Heart left ventricle (tissue), 16 donors: ENCODE measurements at places on chromosomes 3 and 15. TPM values are rescaled to one million over a fixed set of nuclear protein-coding genes. Genes with fewer than 3 reads are reported as not detected.

Gene MUC13
- total RNA-seq: not detected

GRCh38 chr3:113535898-113536297 lies 3.5 kb downstream of the SIDT1 start:
- no peak for DNase-seq

Gene ALS2CL
- total RNA-seq: 25.4 TPM

Gene NOX5
- not detected for total RNA-seq

DNA sequence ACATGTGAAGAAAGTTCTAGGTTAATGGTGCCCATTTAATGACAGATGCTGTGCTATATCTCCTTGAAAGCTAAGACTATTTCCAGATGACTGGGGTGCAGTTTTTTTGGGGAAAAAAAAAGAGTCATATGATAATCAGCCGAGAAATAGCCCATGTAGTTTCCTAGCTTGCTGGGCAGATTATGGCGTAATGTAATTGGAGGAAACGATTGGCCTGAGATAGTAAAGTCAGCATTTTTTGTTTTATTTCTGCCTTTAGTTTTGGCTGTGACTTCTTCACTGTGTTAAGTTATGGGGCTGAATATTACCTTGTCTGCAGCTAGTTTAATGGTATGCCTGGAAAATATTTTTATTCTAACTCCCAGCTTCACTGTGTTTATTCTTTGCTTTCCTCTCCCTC lies 24.0 kb downstream of the PDHB start:
- DNase-seq: no peak

DNA sequence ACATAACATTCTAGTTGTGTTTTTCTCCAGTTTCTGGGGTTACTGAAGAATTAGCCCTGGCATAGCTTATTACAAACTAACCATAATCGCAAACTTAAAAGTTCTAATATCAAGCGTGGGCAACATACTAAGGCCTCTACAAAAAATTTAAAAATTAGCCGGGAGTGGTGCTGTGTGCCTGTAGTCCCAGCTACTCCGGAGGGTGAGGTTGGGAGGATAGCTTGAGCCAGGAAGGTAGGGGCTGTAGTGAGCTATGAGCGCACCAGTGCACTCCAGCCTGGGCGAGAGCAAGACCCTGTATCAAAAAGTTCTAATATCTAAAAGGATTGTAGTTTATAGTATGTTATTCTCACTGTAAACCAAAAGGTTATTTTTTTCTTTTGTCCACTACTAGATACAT lies 1.1 kb downstream of the OIP5 start:
- no peak for DNase-seq

DNA sequence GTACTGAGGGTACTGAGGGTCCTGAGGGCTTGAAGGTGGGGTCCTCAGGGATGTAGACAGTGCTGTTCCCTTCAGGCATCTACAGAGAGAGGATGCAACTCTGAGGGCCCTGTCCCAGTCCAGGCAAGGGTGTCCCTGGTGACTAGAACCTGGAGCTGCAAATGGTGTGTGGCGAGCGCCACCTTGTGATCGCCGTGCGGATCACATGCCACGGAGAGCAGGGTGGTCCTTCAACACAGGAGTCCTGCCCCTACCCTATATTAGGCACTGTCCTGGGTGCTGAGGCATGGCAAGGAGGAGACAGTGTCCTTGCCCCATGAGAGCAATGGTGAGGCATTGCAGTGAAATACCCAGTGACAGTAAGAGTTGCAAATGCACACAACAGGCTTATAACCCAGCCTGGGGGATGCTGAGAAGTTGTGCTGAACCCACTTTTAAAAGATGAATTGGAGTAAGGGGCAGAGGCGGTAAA lies 23.6 kb downstream of the RHCG start:
- no peak for DNase-seq

DNA sequence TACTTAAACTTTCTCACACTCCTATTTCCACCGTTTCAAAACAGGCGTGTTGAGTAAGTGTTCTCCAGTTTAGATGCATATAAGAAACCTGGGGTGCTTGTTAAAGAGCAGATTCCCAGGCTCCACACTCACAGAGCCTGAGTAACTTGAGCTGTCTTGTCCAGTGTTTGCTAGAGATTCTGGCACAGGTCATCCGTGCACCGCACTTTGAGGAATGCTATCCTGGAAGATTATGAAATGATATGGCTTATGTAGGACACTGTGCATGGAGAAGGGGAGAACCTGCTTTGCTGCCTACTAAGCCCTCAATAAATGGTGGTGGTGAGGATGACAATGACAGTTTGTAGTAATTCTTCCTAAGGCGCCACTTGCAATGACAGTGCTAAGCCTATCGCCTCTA lies 273.7 kb downstream of the PDZRN3 start:
- DNase-seq: no peak

Gene ACSBG1
- not detected for total RNA-seq

DNA sequence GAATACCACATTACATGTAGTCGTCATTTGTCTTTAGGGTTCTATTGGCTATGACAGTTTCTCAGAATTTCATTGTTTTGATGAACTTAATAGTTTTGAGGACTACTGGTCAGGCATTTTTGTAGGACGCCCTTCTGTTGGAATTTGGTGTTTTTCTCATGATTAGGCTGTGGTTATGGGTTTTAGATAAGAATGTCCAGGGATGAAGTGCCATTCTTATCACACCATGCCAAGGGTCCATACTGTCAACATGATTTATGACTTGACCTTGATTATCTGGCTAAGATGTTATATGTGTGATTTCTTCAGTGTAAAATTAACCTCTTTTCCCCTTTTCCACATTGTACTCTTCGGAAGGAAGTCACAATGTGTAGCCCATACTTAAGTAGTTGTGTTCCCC lies 135.3 kb downstream of the DIPK2A start:
- DNase-seq: no peak

Gene CRYGS
- total RNA-seq: 0.47 TPM

DNA sequence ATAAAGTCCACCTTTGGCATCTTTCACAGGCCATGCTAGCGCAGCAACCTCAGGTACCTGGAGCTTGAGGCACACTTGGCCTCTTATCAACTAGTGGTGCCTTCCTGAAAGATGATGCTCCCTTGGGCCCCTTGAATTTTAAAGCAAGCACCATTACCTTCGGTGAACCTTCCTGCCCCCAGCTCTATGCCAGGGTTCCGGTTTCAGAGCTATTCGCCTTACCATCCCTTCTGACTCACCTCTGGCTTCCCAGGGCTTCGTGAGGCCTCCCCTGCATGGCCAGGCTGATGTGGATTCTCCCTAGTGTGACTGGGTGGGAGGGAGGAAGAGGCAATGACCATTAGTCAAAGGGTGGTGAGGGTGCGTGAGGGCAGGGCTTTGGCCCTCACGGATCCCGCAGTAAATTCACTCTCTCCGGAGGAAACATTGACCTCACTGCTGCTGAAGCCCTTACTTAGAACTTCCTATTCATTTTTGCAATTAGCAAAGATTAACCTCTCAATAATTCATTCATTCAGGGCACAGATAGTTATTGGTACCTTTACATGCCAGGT lies 16.3 kb downstream of the BHLHE40 start:
- DNase-seq: no peak

Gene OIP5
- not detected for total RNA-seq

DNA sequence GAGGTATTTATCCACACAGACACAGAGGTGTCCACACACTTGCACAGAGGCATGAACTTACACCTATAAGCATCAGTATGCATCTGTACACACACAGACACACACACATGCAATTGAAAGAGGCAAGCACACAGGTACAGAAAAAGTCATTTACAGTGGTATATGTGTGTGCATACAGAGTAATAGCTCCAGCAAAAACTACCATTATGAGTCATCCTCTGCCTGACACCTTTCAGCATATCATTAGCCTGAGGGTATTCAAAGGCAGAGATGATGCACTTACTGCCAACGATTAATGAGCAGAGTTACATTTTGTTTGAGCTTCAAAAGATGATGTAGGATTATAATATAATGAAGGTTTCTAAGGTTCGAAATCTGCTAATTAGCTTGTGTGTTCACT lies 100.3 kb upstream of the TPRG1 start:
- DNase-seq: no peak

- no peak for DNase-seq
These were observed 83.1 kb upstream of the PLCL2 start for GRCh38 chr3:16801698-16802097.

GRCh38 chr15:97504031-97504792 lies 456.3 kb upstream of the ARRDC4 start:
- DNase-seq: no peak

Gene AADACL2
- total RNA-seq: not detected

Gene ITIH1
- not detected for total RNA-seq

Gene KIF23
- total RNA-seq: 0.32 TPM

- DNase-seq: no peak
These were observed 41.9 kb upstream of the UBP1 start for GRCh38 chr3:33482111-33482521.

Gene TLR9
- 0.12 TPM for total RNA-seq

DNA sequence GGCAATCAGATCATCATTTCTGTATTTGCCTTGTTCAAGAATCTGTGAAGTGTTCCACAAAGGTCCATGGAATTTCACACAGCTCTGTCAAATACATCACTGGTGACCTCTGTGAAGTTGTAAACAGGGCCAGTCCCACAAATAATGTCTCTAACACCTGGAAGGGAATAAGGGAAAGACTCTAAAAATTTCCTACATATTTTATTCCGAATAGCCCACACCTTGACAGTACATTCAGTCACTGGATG lies at the start of gene C3orf49:
C3orf49 (plus strand) TSS at position 149 of the 248 bp plus-strand sequence. CDS start 173 bp downstream, outside the sequence.
- no peak for DNase-seq

DNA sequence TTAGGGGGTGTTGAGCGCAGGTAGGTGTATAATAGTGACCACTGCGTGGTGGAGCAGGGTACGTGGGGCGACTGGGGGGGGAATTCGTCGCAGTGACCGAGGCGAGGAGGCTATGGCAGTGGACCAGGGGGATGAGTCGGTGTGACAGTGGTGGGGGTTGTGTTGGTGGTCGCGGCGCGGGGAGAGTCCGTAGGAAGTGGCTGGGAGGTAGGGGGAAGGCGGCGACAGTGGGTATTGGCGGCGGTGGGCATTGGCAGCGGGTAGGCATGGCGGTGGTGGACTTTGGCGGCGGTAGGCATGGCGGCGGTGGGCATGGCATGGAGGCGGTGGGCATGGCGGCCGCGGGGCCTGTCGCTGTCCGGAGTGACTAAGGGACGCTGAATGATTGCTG lies 739 bp downstream of the SNRPN start:
- peak; percentile 16 for DNase-seq
